Lower lobe of right lung (tissue), 2 donors: ENCODE measurements at places on chromosomes 3 and 15. TPM values are rescaled to one million over a fixed set of nuclear protein-coding genes. Genes with fewer than 3 reads are reported as not detected.

The FBLN2 gene
- 40.8 TPM for total RNA-seq

The CPLX3 gene
- total RNA-seq = not detected

The CHL1 gene
- total RNA-seq = 20.2 TPM

The GLCE gene
- total RNA-seq = 19.0 TPM

- DNase-seq = no peak
These were observed 3.4 kb upstream of the COL7A1 start for GRCh38 chr3:48598323-48599076.

DNA sequence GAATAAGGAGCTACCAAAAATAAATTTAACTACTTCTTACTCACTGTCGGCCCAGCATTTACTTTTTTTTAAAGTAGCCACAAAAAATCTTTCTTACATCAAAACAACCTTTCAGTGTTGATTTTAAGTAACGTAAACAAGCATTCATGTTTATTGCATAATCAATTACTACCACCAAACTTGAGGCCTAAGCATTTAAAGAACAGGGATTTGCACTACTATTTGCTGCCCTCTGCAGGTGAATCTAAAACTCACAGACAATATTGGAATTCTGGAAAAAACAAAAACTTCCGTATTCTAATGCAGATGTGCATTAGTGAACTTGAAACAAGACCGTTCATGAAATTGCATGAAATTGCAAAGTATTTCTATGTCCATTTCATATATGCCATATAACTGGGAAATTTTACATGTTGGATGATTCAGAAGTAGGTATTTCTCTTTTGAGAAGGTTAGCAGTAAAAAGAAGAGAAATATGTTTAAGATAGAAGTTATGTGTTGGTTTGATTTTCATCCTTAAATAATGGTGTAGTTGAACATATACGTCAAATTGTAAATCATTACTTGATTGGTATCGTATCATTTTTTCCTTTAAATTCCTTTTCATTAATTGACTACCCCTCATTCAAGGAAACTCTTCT is 55.6 kb downstream of the CGGBP1 start:
- no peak for DNase-seq

GRCh38 chr3:28326458-28326926 is 22.0 kb upstream of the ZCWPW2 start:
- DNase-seq = no peak

GRCh38 chr3:196195664-196196265 is 15.4 kb downstream of the ZDHHC19 start:
- no peak for DNase-seq

DNA sequence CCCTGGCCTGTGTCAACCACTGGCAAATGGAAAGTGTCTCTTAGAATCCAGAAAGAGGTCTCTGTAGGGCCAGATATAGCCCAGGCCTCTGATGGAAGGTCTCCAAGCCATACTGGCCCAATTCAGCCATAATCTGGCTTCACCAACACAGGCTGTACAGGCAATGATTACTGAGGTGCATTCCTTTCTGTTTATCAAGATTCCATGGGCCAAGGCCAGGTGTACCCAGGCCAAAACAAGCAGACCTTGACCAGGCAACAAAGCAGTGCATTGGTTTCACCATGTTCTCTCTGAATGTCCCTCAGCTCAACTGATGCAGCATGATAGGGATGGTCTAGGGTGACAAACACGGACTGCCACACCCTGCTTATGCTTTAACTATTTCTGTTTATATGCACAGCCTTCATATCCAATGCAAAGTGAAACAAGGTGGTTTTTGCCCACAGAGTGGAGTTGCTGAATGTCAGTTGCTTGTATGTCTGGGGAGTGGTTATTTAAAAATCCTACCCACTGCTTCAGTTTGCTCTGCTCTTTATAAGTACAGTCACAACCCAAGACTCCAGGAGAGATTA is 25.2 kb downstream of the CCNL1 start:
- DNase-seq = no peak

DNA sequence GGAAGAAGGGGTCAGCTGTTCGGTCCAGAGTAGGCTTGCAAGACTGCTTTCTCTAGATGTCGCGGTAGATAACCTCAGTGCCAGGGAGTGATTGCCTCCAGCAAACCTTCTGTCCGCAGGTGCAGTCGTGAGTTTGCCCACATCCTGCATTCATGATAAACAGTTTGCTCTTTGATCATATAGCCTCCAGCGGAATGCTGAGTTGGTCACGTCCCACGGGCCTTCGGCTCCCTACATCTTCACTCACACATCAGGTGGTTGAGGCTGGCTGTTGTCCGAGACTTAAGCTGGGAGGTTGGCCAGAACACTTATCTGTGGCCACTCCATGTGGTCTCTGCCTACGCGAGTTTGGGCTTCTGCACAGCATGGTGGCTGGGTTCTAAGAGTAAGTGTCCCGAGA is 62.1 kb upstream of the NR2C2 start:
- DNase-seq = no peak

DNA sequence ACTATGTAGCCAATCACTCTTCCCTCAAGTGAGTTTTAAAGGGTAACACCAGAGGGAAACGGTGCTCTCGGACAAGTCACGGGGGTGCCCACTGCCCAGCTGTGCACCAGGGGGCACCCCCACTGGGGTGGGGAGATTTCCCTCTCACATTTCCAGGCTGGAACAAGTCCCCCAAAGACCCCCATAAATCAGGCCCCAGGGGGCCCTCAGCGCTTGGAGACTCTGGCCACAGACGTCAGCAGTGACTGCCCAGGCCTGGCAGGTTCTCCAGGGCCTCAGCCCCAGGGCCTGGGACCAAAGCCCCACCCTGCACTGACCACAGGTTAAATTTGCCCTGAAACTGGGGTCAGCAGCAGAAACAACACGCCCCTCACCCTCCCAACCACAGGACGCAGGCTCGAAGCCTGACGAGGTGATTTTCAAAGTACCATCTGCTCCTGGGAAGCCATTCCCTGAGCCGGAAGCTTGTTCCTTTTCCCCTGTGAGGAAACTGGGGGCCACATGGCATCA is 17.0 kb downstream of the XXYLT1 start:
- no peak for DNase-seq
